ENCODE measurements at places on chromosomes 12 and 14. TPM values are rescaled to one million over a fixed set of nuclear protein-coding genes. Genes with fewer than 3 reads are reported as not detected.

The A2ML1 gene
- total RNA-seq: under 0.01 TPM

The PRKD1 gene
- total RNA-seq: 8.0 TPM

The B4GALNT1 gene
- 5.7 TPM for total RNA-seq

The GABARAPL1 gene
- total RNA-seq: 58.6 TPM

The FBLN5 gene
- 215 TPM for total RNA-seq

The DAAM1 gene
- total RNA-seq: 10.2 TPM

The SLC39A5 gene
- not detected for total RNA-seq

The FOXN4 gene
- not detected for total RNA-seq

Measured in hair follicle dermal papilla cell (primary cell).